ENCODE measurements at places on chromosomes 6 and 20. TPM values are rescaled to one million over a fixed set of nuclear protein-coding genes. Genes with fewer than 3 reads are reported as not detected.

- no peak for DNase-seq
Measured at GRCh38 chr6:88499845-88500699, 333.9 kb upstream of the CNR1 start.

- no peak for DNase-seq
Measured at GRCh38 chr6:43579171-43579570, 3.2 kb downstream of the POLH start.

DNA sequence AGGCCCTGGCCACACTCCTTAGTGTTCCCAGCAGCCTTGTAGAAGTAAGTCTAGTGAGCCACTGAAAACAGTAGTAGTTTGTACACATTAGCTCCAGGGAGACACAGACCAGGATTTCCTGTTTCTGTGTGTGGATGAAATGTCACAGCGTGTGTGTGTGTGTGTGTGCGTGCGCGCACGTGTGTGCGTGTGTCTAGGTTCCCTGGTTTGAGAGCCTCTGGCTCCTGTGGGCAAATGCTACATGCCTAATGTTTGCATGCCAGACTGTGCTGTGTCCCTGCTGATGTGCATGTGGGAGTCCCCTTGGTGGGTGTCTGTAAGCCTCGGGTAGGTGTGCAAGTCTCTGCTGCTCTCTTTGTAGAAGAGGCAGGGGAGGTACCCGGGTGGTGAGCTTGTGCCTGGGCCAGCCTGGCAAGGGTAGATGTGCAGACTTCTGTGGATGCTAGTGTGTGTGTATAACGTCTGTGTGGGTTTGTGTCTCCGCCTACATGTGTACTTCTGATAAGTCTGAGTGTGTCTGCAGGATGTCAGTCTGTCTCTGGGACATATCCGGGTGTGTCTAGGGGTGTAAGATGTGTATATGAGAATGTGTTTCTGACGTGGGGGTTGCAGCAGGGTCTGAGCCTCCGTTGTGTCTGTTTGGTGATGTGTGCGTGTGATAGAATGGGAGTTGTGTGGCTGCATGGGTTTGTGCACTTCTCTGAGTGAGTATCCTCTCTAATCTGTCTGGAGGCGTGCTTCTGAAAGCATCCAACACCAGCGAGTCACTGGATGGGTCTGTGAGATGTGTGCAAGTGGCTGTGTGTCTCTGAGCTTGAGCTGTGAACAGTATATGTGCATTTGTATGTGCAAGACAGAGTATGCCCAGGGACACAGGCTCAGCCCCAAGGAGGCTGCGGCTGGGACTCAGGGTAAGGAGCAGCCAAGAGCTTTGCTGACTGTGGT is 19.0 kb upstream of the TLDC2 start:
- no peak for DNase-seq

DNA sequence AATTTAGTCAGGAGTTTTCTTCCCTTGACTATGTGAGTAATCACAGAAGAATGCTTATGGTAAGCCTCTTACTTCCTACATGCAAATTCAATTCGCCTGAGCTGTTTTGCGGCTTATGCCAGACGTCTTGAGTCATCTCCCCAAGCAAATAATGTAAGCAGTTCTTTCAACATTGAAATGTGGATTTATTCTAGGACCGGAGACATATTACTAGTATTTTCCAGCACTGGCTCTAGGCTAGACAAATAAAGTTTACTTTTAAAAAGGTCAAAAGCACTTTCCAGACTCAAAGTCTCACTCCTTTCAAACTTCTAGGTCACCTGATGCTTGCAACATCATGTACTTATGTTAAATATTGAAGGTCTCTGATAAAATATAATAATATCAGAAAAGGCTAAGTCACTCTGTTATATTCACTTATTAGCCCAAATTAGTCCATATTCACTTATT is 38.1 kb upstream of the NOX3 start:
- peak; percentile 82 for DNase-seq

DNA sequence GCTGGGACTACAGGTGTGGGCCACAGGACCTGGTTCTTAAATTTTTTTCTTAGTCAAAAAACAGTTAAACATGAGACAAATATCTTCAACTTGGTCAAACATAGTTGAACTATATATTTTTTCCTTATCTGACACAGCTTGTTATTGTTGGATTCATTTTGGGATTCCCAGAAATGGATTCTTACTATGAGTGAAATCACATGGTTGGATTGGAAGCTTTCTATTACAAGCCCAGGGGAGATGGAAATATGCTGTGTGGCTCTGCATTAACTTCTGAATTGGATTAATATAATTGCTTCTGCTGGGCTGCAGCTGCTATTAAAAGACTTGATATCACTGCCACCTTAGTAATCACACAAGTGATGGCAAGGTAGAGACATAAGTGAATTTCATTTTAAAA is 126.4 kb upstream of the DUSP22 start:
- no peak for DNase-seq

DNA sequence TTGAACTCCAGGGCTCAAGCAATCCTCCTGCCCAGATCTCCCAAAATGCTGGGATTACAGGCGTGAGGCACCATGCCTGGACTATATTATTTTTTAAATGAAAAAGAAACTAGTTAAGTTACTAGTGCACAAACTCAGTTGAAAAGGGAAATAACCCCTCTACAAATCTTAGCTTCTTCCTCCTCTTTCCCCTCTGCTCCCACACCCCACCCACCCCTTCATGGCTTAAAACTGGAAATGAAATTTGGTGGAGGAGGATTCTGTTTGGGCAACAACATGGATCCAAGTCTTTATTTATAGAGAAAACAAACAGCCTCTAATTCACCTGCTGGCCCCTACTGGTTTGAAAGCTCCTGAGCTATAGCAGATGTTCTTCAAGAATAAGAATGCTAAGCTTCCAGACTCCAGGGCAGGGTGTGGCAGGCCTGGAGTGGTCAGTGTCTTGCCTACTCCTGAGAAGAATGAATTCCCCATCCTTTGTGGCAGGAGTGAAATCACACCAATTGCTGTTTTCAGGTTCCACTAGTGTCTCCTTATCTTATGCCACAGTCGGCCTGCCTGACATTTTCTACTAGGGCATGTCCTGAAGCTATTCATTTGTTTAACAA is 73.5 kb downstream of the ZFP64 start:
- DNase-seq = no peak

The NOX3 gene
- total RNA-seq = not detected

- DNase-seq = no peak
Measured at GRCh38 chr20:24768201-24768636, 180.8 kb upstream of the CST7 start.

GRCh38 chr20:56796345-56796744 is 167.2 kb downstream of the TFAP2C start:
- no peak for DNase-seq

DNA sequence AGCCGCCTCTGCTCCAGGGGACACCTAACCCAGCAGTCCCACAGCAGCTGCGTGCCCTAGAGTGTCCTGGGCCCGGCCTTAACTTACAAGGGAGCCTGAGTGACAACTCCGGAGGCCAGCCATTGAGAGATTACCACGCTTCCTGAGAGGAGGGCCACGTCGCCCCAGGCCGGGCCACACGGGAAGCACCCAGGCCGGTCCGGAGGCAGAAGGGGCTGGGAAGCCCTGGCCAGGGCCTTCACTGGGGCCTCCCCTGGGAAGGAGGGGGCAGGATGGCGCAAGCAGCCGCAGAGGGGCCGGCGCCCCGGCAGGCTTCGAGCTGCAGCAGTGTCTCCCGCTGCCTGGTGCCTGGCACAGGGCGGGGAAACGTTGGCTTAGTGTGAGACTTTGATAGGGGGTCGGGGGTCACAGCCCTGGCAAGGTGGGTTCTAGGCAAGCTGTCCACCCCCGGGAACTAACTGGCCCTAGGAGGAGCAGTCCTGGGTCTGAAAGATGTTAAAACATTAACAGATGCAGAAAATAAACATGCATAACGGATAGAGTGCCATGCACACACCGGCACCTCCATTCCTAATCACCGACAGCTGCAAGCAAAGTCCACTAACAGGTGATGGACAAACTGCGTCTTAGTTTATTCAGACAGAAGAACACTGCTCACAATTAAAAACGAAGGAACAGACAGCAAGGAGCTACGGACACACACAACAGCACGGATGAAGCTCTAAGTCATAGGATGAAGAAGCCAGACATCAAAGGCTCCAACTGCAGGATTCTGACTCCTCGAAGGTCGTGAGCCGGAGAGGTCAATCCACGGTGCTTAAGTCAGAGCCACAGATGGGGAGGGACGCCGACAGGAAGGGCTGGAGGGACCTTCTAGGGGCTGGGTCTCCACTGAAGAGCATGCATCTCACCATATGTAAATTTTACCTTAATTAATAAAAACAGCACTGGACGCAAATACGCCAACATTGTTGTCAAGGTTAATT is 17.4 kb downstream of the CHRNA4 start:
- DNase-seq = no peak

DNA sequence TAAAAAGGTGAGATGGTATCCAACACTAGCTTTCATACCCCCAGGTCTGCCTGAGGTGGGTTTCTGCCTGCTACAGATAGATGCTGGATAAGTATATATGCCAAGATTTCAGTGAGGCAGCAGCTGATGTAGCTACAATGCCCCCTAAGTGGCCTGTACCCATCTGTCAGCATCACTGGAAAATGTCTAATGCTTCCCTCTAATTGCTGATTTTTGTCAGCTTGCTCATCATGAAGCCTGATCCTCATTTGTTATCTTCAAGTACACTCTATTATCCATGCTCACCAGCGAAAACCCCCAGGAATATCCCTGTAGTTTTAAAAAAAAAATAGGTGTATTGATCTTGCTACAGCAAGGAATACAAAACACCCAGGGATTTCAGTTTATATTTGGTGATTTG is 32.2 kb downstream of the OPRM1 start:
- no peak for DNase-seq

DNA sequence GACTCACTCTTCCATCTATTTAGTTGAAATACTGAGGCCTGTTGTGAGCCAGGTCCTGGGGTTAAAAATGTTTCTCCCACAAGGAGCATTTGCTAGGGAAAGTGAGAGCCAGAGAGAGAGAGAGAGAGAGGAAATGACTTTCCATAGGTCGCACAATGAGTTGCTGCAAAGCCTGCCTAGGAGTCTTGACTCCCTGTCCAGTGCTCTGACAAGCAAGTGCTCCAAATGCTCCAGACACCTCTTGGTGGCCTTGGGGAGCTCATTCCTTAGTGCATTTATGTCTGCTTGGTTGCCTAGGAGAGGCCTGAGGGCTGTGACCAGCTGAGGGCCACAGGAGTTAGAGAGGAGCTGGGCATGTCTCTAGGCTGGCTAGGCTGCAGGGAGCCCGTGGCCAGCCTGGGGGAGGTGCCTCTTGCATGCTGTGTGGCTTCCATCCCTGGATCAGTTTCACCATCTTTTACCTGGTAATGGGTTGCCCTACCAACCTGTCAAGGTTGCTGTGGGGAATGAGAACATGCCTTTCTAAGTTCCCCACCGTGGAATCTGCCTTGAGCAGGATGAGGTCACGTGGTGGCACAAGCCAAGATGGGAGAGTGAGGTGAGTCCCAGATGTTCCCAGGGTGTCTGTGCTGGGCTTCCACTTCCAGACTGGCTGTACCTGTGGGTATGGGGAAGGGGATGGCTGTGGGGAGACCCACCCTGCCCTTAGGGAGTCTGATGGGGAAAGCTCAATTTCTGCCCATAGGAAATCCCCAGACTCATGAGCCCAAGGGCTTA is 105.0 kb downstream of the VEGFA start:
- no peak for DNase-seq
